NCI-H1105 (cell line): ENCODE measurements at places on chromosomes 2 and 18.

DNA sequence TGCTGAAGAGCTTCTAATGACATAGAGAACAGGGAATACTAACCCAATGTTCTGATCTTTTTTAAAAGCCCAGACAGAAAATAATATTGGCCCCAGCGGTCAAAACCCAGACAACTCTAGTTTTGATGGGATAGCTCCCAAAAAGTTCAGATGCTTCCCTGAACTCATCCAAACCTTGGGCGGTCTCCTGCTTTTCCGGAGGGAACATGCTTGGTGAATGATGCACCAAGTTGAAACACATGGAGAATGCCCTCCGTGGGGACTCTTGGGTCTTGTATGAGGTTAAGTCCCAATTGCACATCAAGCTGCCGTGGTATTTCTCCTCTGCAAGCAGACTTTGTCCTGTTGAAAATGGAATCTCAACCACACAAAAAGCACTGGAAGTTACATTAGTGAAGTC lies 120.7 kb upstream of the CTAGE1 start:
- DNase-seq: no peak

- DNase-seq: no peak
Observed at GRCh38 chr2:132955871-132956615, 286.0 kb upstream of the LYPD1 start.

DNA sequence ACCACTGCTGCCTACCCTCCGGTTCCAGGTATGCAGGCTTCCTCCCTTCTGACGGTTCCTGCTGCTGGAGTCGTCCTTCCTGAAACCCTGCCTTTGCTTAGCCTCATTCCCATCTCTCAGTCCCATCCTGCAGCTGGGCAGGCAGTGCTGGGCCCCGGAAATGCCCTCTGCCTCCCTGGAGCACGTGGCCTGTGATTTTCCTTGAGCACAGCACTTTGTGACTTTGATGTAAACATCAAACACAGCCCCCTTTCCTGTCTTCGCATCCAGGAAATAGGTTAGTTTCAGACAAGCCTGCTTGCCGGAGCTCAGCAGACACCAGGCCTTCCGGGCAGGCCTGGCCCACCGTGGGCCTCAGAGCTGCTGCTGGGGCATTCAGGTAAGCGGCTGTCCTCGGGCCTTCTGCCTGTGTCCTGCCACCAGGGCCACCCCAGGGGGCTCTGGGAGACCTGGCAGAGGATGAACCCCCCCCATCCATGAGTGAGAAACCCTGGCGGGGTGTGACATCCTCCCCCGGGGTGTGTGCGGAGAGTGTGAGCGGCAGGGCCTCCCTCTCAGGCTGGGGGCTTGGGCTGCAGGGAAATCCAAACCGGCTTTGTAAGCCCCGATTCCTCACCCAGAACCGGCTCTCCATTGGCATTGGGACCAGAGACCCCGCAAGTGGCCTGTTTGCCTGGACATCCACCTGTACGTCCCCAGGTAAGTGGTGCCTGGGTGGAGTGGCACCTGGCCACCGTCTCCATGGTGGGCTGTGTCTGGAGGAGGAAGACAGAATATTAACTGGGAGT lies at the start of gene ZAP70:
Gene ZAP70, plus strand, starts transcription at position 281 of the 788 bp plus-strand sequence. CDS start 10,461 bp downstream, outside the sequence.
- DNase-seq: no peak

DNA sequence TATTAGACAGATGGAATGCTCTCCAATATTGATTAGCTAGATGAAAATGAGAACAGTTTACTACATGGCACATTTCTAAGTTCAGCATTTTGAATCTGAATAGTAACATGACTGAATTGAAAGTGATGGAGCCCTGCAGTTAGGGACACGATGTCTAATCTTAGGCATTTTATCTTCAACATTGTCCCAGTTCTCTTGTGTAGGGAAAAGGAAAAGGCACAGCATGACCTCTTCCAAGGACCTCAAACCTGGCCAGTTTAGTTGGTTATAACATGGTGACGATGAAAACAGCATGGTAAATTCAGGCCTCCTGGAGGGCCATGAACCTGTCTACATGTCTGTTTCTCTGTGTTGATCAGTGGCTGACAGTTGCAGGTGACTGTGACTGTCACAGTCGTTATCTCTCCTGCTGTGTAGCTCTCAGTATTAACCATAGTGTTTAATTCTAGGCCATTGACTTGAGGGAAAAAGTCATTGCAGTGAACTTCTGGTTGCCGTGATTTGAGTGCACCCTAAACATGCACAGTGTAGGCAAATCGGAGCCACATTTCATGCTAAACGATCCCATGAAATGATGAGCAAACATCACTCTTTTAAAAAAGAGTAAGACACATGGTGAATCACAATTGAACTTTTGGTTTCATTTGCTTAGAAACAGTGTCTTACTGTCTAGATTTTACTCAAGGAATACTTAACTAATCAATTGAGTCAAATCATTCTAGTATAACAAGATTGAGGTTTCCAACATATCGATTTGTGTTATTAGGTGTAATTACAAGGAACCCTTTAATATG lies 129.7 kb downstream of the PHLPP1 start:
- DNase-seq: no peak

DNA sequence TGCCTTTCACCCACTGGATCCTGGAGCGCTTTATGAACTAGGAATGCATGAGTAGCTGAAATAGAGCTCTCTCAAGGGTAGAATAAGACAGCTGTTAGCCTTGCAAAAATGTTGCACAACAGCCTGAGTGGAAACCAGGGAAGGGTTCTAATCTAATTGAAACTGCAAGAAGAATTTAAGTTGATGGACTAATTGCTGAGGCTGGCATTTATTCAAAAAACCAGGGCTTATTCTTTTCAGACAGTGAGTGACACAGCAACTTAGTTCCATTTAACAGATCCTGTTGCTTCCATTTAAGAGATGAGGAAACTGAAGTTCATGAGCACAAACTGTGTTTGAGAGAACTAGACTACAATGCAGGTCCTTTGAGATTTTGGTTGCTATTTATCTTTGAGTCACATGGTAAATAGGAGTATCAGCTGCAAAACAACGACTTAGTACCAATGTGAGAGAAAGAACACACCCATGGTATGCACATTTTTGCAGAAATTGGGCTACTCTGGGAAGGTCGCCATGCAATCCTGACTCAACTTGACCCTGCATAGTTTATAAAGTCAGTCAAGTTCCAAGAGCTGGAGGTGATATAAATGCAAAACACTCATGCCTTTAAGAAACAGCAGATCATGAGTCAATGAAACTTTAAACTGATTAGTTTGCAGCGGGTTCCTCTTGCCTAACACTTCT lies 76.4 kb upstream of the PARD3B start:
- DNase-seq: no peak

DNA sequence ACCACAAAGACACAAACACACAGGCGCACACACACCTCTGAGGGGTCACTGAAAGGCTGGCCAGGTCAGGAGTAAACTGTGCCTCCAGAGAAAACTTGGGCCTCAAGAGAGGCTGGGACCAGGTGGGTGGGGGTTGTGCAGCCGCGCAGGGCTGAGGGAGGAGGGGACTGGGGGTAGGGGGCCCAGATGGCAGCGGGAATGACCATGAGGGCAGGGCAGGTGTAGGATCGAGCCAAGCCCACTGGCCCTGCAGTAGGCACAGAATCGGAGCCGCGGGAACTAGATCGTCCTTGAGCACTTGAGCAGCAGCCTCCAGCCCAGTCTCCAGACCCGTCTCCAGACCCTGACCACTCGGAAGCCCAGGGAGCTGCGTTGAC lies 36.8 kb downstream of the ANKMY1 start:
- DNase-seq: no peak

DNA sequence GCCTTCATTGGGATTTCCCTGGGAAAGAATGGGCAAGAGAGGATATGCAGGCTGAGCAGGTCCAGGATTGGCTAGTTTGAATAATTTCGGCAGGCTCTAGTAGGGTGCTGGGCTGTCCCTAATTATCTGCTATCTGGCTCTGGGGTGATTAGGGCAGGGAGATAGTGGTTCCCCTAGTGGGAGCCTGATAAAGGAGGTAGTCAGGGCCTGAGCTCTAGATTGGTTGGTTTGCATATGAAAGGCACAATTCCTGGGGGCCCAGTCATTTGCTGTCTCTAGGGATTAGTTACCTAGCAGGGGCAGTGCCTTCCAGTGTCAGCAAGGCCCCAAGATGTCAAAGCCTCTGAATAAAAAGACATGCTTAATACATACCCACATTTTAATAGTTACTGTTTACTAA lies 690.1 kb upstream of the KLHL29 start:
- no peak for DNase-seq

DNA sequence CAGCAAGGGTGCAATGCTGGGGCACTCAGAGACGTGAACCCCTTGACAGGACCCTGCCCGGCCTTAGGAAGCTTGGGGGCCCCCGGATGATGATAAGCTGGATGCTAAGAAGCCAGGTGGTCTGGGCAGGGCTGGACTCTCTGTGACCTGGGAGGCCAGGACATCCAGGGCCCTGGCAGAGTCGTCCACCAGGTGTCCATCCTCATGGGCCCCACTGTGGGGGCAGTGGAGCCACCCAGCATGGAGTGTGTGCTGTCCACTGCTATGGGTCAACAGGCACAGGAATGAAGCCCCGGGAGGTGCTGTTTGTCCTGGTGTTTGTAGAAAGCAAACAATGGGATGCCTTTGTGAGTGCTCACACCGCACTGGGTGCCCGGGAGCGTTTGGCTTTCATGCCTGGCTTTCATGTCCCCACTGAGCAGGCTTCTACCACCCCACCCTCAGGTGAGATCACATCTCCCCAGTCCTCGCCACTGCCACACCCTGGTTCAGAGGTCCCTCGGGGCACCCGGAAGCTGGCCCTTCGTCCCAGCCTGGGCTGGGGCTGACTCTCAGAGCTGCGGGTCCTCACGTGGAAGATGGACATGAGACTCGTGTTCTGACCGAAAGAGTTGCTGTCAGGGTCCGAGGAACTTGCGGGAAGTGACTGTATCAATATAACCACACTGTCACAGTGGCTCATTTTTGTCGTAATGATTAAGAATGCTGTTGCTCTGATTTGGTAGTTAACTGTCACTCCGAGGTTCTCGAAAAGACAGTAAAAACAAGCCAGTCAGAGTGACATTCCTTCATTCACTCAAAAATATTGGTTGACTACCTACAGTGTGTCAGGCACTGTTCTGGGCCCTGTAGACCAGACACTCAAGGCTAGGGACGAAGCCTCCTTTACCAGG lies 53.3 kb downstream of the INHBB start:
- DNase-seq: no peak

- DNase-seq: no peak
Observed at GRCh38 chr2:29215739-29216608, 100.8 kb downstream of the CLIP4 start.

DNA sequence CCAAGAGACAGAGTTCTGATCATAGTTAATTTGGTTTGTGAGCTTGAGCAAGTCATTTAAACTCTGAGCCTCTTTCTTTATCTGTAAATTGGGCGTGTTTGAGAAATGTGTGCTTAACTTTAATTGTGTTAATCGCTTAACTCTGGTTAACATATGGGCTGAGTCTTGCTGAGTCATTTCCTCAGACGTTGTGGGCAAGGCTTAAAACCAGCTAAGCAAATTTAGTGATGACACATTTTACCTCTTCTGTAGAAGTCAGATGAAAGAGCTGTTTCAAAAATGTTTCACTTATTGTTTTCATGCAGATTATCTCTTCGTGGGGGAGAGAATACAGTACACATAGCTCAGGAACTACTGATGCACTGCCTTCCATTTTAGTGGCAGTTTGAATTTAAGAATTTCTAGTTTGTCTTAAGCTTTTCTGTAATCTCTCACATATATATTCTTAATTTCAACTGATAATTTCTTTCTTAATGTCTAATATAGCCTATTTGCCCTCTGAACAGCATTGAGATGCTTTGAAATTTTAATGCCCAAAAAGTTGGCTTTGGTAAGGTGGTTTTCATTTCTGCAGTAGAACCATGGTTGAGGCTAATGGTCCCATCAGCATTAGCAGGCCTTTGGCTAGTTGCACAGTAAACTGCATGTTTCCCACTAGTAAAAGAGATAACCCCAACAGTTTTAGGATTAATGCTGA lies 34.9 kb downstream of the RAB10 start:
- no peak for DNase-seq

DNA sequence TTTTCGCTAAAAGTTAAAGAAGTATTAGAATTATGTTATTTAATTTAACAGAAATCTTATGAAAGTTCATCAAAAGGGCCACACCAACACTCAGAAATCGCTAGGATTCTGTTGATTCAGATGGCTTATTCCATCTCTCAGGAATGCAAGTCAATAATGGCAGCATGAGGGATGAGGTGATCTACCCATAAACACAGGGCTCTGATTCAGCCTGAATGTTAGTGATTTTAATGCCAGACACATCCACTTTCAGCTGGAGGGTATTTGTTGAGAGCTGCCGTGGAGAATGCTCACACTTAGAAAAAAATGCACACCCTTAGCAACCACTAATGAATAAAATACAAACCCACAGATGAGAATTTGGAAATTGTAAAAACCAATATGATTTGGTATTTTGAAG lies 173.3 kb upstream of the ERBB4 start:
- DNase-seq: no peak

DNA sequence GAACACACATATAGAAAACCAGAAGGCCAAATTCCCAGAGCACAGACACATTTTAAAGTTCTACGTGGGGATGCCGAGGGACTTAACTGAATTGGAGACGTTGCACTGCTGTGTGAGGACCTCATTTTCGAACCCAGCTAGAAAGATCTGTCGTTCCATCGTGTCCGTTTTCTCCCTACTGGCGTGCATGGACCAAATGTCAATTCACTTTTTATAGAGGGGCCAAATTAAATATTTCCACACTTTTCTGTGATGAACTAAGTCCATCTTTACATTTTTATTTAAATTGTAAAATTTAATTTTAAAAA lies 692 bp upstream of the TSHZ1 start:
- DNase-seq: no peak

DNA sequence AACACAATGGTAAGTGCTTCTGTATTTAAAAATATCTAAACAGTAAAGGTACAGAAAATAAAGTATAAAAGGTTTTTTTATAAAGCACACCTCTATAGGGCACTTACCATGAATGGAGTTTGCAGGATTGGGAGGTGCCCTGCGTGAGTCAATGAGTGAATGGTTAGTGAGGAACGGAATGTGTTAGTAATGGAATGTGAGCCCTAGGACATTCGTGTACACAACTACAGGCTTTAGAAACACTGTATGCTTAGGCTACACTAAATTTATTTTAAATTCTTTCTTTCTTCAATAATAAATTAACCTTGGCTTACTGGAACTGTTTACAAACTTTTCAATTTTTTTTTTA lies 337.9 kb upstream of the SLC39A10 start:
- DNase-seq: no peak

DNA sequence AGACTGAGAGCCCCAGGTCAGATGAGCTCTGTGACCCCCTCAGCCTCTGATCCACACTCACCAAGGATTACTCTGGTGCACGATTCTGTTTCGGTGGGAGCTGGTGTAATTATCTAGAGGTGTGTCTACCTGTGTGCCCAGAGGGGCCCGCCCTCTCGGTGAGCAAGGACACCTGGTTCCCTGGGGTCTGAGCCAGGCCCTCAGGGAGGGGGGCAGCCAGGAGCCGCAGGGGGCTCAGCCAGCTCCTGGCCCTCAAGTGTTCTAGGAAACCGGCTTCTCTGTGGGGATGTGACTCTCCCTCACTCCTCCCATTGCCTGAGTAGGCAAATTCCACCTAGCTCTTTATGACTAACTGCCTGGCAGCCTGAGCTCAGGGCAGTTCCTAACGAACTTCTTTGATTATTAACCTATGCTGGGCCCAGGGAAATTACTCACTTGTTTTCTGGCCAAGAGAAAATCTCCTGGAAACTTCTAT lies 17.4 kb downstream of the AGAP1 start:
- peak; percentile 12 for DNase-seq
